ENCODE measurements at places on chromosomes 7 and 10.

- DNase-seq, result no peak
These were observed 10.1 kb downstream of the PDGFA start for GRCh38 chr7:509426-510130.

GRCh38 chr10:110279407-110279986 is 25.2 kb downstream of the SMNDC1 start:
- DNase-seq, result peak; percentile 60

- no peak for DNase-seq
These were observed 38.4 kb upstream of the ZNF138 start for GRCh38 chr7:64755865-64756264.

DNA sequence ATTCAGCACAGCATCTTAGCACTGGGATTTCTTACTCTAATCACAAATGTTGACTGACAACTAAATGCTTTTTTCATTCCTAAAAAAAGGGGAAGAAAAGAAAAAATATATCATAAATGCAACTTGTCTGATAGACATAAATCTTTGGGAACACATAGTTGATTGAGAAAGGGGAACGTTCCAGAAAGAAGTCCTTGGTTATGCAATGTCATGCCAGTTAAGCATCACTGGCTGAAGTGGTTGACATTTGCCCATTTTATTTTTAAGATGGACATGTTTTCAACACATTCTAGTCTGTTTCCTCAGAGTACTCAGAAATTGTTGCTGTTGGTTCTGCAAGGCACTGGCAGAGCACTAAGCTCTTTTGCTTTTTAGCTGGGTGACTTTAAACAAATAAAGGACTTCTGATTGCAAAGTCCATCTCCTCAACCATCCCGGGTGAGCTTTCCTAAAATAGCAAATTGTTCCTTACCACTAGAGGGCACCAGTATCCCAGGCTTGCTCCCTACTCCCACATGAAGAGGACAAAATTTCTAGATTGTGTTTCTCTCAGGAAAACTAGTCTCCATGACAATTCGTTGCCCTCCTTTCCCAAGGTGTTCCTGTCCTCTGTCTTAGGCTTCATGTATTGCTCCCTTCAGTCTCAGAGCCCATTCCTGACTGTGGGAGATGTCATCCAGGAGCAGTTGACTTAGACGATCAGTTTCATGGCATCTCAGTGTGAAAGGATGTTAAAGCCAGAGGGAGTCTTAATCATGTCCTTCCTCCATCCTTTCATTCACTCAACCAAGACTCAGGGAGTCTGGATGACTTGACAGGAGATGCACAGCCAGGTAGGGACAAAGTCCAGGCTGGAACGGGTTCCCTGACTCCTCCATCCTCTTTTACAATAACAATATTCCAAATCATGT is 23.9 kb downstream of the OPALIN start:
- peak; percentile 12 for DNase-seq

All from activated CD4-positive, alpha-beta T cell treated with anti-CD3 and anti-CD28 coated beads for 36 hours (primary cell).